Left kidney (tissue), 8 donors: ENCODE measurements at places on chromosomes 2 and 18.
A peak's percentile ranks its signal among the peaks of the same experiment; 100 is the strongest.

- DNase-seq, result no peak
Observed at GRCh38 chr2:137896467-137896866, 67.8 kb upstream of the HNMT start.

DNA sequence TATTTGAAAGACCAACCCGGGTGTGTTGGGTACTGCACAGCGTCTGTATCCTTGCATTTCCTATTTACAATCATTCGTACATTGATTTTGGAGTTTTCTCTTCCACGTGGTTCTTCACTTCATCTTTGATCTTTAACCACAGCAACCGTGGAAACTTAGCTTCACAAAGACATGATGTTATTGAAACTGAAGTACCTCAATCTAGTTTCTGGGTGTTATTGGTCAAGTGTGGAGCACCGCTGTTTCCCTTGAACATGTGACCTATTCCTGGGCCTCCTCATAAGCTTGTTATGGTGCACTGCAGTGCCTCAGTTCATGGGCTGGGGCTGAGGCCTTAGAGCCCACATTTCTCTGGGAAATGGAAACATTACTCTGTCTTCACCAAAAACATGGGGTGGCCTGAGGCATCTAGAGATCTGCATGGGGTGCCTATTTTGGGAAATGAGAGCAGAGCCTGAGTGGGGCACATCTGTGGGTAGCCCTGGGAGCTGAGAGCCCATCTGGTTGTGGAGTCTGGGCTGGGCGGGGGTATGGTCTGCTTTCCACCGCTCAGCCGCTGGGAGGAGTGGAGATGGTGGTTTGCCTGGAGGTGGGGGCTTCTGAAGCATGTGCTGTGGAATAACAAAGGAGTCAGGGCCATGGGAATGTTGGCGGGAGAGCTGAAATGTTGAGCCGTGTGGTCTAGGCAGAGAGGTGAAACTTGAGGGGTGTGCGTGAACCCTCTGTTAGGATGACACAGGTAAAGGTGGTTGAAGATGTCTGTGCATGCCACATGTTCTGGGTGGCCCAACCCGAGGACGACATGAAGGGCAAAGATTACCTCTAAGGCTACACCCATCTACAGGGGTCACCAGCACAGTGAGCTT, 37.4 kb downstream of the ZNF236 start:
- DNase-seq, result no peak

DNA sequence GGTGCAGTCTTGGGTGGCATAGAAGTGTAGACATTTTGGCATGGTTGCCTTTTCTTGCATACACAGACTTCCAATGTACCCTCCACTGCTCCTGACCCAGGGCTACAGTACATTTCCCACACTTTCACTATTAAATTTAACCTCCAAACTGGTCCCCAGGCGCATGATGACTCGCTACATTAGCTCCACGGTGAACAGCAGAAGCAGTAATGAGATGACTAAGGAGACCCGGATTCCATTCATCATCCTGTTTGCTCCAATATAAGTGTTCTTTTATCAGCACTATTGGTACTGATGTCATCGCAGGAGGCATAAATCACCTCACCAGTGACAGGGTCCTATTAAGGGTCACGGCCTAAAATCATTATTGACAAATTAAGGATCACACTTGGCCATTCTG, 316.5 kb downstream of the EN1 start:
- DNase-seq, result no peak

DNA sequence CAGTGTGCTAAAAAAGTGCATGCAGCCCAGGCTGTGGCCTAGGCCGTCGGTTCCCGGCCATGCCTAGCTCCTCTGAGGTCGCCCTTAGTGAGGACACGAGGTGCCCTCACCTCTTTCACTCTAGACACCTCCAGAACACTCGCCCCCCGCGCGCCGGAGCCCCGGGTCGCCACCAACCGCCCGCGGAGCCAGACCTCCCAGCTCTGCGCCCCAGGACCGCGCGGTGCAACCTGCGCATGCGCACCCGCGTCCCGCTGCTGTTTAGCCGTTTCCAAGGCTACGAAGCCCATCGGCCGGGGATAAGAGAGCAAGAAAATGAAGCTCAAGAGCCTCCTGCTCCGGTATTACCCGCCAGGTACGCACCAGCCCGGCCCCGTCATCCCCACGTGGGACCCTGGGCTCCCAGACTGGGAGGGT, at the start of gene DAW1:
Gene DAW1, plus strand, starts transcription at position 257 of the 417 bp plus-strand sequence. Its CDS starts 59 bp downstream, at position 316.
- DNase-seq, result peak; percentile 69

DNA sequence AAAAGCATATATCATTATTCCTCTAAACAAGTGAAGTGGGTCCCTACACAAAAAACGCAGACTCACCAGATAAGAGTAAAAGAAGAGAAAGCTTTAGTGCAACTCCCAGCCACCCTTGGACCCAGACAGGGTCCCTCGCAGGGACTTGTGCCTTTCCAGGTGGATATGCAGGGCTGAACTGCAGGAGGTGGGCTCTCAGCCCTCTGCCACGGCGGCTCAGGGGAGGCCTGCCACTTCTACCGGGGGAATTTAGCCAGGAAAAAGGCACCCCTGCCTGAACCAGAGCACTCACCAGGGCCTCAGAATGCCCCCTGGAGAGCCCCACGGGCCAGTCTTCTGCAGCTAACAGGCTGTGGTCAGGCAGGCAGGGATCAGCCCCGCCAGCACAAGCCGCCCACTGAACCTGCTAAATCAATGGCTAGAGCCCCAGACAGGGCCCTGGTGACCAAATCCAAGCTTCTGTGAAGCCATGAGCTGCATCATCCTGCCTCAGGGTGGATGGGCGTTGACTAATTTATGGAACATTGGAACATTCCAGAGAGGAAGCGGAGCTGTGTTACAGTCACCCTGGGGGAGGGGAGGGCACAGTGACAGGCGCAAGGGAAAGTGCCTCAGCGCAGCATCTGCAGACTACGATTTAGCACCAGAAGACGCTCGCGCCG, 209.3 kb downstream of the EIPR1 start:
- DNase-seq, result no peak

DNA sequence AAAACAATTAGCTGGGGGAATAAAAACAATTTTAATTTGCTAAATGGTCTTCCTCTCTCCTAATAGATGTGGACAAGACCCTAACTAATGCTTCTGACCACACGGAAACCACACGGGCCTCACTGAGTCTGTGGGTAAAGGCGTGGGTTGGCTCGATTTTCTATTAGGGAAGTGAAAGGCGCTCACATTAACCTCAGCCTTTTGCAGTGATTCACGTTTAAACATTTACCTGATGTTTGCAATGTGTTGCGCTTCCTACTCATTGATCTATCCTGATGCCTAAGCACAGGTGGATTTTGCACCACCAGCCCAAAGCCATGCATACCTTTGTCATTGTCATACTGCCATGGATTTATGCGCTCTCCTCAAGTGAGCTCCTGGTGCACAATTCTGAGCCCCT, 35.6 kb upstream of the NRP2 start:
- no peak for DNase-seq

GRCh38 chr2:129754831-129755230, 224.6 kb upstream of the RAB6C start:
- no peak for DNase-seq

DNA sequence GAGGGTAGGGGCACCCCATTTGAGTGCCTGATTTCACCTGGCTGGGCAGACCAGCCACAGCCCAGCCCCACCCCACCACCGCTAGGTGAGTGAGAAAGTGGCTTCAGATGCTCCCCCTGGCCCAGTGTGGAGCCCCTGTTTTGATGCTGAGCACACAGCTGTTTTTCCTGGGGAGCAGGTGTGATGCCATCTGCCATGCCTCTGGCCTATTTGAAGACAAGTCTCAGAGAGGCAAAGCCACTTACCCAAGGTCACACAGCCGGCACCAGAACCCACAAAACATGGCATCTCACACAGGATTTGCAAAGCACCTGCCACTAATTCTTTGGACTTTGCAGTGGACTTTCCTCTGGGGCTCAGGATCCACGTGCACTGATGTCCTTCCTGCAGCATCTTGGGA, 131.3 kb downstream of the INHBB start:
- DNase-seq, result no peak

- no peak for DNase-seq
Observed at GRCh38 chr2:157149270-157149669, 108.2 kb upstream of the GALNT5 start.

- no peak for DNase-seq
Observed at GRCh38 chr2:237701859-237702390, 74.5 kb downstream of the LRRFIP1 start.

DNA sequence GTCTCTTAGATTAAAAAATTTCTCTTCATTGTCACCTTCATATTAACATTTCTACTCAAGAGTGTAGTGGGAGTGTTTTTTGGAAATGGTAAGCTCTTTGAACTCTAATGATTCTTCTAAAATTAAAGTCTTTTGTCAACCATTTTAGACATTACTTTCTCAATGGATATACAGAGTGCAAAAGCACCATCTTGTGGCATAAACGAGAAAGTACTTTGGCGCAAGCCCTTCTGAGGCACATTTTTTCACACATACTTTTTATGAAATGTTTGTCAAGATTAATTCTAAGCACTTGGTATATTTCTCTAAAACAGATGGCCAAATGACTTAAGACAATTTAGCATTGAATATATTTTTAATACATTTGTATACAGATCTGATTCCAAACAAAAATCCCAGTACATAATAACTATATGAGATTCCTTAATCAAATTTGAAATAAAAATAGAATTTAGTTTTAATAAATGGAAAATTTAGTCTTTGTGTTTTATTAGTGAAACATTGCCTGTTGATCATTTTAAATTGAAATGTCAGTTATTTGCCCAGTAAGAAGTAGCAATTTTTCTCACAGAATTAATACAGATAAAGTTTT, 63.3 kb upstream of the GALNT5 start:
- peak; percentile 25 for DNase-seq

DNA sequence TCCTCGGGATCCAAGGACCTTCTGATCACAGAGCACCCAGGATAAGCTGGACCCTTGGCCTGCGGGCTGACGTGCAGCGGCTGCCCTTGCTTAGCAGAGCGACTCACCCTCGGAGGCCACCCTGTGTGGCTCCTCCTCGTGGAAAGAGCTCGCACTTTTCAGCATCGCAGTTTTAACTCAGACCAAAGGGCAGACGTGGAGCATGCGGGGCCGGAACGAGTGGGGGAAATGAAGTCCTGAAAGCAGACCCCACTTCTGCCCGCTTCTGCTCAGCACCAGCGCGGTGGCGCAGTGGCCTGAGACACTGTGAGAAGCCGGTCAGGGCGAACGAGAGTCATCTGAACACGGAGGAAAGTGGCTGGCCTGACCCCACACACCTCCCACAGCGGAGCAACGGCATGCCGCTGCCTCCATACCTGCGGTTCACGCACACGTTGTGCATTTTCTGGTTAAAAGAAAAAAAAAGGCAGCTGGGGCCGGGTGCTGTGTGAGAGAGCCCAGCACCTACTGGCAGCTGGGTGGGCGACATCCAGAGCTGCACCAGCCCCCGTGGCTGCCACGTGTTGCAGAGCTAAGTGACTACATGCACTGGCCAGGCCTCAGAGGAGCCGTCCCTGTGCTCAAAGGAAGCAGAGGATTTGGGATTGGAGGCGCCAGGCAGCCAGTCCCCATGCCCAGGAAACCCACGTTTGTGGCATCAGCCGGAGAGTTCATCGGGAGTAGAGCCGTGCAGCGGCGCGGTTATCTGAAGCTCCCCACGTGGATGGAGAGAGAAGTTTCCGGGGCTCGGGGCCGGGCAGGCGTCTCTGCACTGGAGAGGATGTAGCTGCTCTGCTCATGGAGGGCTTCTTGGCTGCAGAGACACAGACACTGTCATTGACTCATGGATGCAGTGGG, 89.7 kb downstream of the USP40 start:
- no peak for DNase-seq

- no peak for DNase-seq
Observed at GRCh38 chr2:206324869-206325268, 50.4 kb downstream of the ZDBF2 start.

- no peak for DNase-seq
Observed at GRCh38 chr2:173033084-173033483, 42.6 kb upstream of the MAP3K20 start.

DNA sequence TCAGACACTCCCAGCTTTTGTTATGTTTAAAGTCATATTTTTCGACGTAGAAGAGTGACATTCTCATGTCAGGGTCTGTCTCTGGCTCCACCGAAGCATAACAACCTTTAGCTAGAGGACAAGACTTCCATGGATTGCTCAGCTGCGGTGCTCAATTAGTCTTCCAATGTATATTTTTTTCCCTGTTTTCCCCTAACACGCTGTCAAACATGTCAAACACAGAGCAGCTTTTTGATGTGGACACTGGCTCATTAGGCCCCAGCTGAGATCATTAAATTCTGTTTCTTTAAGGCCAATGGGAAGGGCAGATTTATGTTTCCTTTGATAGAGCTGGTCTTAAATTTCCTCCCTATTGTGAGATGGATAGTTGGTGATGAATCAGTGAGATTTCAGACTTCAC, 525.4 kb downstream of the PIK3C3 start:
- DNase-seq, result peak; percentile 75

DNA sequence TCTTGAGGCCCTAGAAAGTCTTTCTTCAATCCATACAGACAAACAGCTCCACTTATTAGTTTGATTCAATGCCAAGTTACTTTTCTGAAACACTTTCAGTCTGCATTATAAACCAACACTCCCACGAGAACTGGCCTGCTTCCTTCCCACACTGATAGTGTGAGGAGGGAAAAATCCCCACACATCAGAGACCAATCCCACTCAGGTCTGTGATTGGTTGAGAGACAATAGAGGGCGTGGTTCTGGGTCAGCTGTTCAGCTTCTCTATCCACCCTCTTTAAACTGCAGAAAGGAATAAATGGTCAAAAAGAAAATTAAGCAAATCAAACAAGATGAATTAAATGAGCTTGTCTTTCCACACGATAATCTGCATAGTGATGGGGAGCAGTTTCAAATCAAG, 152.5 kb downstream of the NRP2 start:
- DNase-seq, result no peak

DNA sequence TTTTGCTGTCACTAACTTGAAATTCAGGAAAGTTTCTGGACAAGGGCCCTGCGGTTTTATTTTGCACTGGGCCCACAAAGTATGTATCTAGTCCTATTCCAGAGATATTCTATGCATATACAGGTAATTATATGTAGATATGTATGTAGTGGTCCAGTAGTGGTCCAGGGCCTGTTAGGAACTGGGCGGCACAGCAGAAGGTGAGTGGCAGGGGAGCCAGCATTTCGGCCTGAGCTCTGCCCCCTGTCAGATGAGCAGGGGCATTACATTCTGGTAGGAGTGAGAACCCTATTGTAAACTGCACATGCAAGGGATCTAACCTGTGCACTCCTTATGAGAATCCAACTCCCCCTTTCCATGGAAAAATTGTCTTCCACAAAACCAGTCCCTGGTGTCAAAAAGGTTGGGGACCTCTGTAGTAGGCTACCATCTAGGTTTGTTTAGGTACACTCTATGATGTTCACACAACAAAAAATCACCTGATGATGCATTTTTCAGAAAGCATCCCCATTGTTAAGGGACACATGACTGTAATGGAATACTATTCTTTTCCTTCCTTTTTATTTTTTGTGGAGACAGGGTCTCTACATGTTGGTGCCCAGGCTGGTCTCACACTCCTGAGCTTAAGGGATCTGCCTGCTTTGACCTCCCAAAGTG, 2.8 kb upstream of the PPP4R3B start:
- no peak for DNase-seq
